OCI-M1 (cell line): ENCODE measurements at places on chromosomes 7 and 10.

GRCh38 chr7:116194115-116194514, 16.2 kb upstream of the TES start:
- DNase-seq, result no peak

GRCh38 chr7:49038821-49039358, 114.5 kb downstream of the CDC14C start:
- no peak for DNase-seq

GRCh38 chr10:84743483-84743882, 415.1 kb downstream of the CCSER2 start:
- DNase-seq, result peak; percentile 31

DNA sequence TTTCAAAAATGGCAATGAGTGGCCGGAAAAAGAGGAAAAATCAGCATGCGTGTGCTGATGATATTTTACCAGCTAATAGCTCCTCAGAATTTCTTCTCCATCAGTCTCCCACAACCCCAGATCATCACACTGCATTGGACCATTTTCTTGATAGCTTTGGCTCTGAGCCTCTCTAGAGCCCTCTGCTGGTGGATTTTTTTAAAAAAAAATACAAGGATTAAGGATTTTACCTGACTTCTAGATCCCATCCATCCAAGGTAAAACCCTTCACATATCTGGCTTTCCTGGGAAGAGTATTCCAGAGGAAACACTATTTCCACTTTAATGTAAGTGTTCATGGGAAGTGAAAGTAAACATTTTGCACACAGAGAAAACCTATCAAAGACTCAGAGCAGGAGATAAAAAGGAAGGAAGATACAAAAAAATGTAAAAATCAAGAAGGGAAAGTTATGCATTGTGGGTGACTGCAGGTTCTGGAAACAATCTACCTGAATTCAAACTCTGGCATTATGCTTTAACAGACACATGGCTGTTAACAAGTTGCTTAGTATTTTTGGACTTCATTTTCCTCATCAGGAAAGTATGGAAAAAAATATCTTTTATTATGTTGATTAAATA, 380.9 kb downstream of the LRRTM3 start:
- DNase-seq, result peak; percentile 72

DNA sequence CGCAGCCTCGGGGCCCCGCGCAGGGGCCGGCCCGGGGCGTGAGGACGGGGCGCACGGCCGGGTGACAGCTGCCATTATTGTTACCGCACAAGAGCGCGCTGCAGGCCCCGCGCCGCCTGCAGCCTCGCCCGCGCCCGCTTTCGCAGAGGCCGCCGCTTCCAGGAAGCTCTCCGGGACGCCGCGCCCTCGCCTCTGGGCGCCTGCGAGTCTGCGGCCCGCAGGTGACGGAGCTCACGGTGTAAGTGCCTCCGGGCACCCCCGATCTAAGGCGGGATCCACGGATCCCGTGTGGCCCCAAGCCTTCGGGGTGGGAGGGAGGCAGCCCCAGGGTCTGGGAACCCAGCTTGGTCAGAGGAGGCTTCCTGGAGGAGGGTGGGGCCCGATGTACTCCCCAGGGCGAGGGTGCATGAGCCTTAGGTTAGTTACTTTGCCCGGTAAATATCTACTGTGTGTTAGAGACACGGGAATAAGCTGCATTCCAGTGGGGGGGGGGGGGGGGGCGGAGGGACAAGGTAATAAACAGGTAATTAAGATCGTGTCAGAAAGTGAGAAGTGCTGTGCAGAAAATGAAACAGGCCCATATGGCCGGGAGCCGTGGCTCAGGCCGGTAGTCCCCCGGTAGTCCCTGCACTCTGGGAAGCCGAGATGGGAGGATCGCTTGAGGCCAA, 638 bp downstream of the IQCE start:
- DNase-seq, result peak; percentile 12
